HFF-Myc (cell line): ENCODE measurements at places on chromosomes 2 and 18.

DNA sequence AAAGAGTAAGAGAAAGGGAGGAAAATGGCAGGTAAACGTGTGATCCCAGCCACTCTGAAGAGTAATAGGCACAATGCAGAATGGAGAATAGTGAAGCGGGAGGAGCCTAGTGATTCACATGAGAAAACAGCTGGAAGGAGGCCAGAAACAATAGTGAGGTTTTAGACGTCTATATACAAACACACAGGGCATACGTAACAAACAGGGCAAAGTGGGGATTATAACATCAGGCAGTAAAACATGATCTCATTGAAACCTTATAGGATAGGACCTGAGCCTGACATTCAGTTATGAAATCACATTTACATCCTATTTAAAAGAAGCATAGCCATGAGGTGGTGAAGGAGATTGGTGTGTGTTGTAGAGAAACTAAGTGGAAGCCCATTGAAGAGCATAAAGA lies 33.0 kb upstream of the GATA6 start:
- DNase-seq: peak; percentile 16

DNA sequence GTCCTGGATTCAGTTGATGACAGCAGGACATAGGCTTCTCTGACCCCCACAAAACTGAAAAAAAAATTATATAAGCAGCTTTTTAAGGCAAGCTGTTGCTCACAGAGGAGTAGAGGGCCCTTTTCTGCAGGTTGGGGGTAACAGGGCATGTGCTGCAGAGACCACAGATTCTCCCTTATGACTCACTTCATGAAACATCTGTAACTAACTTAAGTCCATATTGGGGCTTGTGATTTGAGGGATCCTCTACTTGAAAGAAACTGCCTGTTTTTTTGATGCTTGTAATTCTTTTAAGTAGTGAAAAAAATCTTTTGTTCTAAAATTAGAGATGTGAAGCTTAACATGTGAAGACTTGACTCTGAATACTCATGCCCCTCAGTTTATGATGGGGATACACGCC lies 33.4 kb downstream of the XRCC5 start:
- DNase-seq: peak; percentile 83

GRCh38 chr2:193806088-193806774 lies 1611.5 kb upstream of the TMEFF2 start:
- no peak for DNase-seq

DNA sequence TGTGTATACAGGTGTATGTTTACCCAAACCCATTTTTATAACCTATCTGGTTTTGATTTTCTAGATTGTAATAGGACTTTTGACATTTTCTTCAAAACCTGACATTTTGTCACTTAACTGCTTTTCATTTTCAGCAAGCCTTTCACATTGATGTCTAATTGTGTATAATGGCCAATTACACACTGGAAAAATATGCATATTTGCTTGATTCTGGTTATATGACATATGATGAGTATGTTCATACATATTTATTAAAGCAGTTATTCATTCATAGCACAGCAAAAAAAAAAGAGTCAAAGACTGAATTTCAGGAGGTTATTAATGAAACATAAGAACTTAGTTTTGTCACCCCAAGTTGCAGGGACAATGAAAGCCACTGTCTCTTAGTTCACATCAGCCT lies 307.7 kb upstream of the TNP1 start:
- no peak for DNase-seq

GRCh38 chr2:30439296-30439695 lies 7.8 kb upstream of the LCLAT1 start:
- no peak for DNase-seq

DNA sequence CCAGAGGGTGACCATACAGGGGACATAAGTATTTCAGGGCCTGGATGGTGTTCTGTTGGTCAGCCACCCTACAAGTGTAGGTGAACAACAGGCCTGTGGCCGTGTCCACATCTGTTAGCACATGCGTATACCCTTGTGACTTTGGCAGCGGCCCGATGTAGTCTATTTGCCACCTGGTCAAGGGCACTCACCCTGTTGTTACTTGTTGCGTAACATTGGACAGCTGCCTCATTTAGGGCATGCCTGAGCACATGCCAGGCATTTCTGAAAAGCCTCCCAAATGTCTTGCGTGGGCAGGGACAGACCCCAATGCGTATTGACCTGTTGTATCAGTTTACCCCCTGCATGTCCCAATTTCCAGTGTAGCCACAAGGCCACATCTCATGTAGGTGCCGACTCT lies 235.0 kb downstream of the MBD5 start:
- DNase-seq: no peak

GRCh38 chr2:206160807-206161179 lies 1.1 kb downstream of the EEF1B2 start:
- no peak for DNase-seq

GRCh38 chr2:39849982-39850526 lies 71.0 kb upstream of the THUMPD2 start:
- DNase-seq: no peak

DNA sequence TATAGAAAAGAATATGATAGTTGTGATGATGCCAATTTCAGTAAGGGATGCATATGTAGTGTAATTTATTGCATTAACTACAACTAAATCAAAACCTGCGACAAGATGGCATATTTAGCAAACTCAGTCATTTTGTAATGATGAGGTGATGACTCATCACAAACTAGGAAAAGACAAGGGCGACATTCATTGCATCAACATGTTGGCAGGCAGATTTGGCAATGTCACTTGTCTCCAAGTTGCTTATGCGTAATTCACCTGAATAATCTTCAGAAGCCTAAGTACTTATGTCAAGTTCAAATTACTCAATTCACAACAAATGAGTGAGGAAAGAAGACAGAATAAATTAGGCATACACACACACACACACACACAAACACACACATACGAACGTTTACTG lies 273.2 kb upstream of the RGPD4 start:
- DNase-seq: no peak

DNA sequence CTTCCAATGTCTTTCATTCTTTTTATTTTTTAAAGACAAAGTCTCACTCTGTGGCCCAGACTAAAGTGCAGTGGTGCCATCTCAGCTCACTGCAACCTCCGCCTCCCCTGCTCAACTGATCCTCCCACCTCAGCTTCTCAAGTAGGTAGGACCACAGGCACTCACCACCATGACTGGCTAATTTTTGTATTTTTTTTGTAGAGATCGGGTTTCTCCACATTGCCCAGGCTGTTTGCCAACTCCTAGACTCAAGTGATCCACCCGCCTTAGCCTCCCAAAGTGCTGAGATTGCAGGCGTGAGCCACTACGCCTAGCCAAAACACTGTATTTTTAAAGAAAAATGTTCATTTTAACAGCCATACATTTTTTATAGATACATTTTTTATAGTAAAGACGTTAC lies 12.7 kb downstream of the GCKR start:
- DNase-seq: no peak

GRCh38 chr18:68221111-68221724 lies 493.7 kb downstream of the TMX3 start:
- DNase-seq: no peak

DNA sequence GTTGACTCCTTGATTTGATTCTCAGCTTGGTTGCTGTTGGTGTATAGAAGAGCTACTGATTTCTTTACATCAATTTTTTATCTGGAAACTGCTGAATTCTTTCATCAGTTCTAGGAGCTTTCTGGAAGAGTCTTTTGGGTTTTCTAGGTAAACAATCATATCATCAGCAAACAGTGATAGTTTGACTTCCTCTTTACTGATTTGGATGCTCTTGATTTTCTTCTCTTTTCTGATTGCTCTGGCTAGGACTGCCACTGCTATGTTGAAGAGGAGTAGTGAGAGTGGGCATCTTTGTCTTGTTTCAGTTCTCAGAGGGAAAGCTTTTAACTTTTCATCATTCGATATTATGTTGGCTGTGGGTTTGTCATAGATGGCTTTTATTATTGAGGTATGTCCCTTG lies 140.5 kb downstream of the ZNF236 start:
- DNase-seq: no peak

- DNase-seq: no peak
These were observed 404.3 kb downstream of the BCL11A start for GRCh38 chr2:60149176-60149575.

GRCh38 chr2:122471753-122472152 lies 716.3 kb downstream of the TSN start:
- no peak for DNase-seq

DNA sequence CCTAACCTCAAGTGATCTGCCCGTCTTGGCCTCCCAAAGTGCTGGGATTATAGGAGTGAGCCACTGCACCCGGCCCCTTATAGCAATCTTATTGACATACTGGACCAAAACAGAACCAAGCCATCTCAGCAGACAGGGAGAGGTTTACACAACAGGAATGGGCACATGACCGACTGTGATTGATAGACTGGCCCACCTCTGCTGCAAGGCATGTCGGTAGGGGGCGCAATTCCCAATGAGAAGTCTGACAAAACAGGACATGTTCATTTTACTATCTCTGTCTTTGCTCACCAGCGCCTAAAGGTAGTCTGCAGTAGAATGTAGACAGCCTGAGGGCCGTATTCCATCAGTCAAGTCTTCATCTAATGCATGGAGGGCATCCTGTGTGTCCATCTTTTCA lies 2.0 kb downstream of the LYPD6B start:
- DNase-seq: no peak

DNA sequence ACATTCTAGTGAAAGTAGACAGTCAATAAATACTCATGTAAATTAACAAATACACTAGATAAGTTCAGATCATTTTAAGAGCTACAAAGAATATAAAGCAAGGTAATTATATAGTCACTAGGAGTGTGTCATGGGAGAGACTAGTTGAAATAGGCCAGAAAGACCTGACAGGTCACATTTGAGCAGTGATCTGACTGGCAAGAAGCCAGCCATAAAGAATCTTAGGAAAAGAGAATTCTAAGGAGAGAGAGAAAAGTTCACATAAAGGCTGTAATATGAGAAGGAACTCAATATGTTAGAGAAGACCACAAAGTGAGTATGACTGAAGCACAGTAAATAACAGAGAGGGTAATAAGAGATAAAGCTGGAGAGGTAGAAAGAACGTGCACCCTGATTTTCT lies 31.2 kb downstream of the VSNL1 start:
- DNase-seq: no peak

DNA sequence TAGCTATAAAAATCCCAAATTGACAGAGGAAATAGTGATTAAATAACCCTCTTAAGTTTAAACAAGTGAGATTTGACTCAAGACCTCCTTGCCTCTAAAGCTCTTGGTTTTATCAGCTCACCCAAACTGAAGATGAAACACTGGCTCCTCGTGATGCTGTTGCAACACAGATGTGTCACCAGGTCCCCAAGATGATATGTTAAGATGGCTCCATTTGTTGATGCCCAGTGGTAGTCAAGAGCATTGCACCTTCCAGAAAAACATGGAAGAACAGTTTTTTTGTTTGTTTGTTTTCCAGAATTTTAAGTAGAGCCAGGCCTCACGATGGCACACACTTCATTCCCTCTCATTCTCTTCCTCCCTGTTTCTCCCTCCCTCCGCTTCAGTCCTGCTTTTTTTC lies 399.8 kb downstream of the TXNL1 start:
- no peak for DNase-seq

- no peak for DNase-seq
These were observed 97.2 kb downstream of the DTNA start for GRCh38 chr18:34807106-34807796.

GRCh38 chr2:42775186-42775585 lies 11.3 kb upstream of the OXER1 start:
- no peak for DNase-seq

GRCh38 chr2:180056367-180057118 lies 49.4 kb upstream of the CWC22 start:
- DNase-seq: no peak
